HTR-8/SVneo (cell line): ENCODE measurements at places on chromosomes 11 and 22.

DNA sequence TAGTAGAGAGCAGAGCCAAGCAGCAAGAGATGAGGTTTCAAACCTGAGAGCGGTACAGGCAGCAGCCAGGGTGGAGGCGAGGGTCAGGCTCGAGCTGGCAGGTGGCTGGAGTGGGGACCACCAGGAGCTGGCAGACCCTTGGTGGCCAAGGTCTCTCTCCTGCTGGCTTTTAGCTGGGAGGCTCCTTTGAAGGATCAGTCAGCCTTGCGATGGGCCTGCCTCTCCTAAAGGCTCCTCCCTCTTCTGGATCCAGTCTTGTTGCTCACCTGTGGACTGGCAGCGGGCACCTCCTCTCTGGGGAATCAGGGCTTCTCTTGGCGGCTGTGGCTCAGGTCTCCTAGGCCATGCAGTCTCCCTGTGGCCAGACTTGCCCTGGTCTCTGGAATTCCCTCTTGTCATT, 24.8 kb downstream of the TPST2 start:
- no peak for DNase-seq

DNA sequence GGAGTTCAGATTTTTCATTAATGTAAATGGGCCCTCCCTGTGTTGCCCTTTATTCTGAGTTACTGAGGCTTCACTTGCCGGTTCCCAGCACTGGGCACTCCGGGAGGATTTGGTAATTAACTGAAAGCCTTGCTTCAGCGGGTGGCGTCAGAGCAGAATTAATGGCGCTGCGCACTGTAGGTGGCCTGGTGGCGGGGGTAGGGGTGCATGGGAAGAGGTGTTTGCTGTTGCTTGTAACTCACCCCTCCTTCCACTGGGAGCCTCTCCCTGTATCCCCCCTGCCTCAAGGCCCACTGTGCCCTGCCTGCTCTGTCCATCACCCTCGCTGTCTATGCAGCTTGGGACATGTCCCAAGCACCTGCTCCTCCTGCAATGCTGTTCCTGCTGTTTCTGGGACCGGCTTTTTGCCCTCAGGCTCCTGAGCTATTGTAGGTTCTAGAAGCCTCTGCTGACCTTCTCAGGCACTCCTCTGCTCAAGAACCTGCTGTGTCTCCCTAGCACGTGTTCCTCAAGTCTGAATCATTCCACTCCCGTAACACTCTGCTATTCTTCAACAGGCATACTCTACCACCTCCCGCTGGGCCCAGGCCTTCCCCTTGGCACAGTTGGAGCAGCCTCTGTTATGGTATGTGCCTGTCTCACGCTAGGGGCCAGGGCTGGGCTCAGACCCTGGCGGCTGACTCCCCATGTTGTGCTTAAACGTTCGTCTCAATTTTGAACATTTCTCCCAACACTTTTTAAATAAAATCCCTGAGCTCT, 24.4 kb downstream of the ARHGAP8 start:
- no peak for DNase-seq

GRCh38 chr11:35541621-35542375, 16.4 kb upstream of the PAMR1 start:
- no peak for DNase-seq

DNA sequence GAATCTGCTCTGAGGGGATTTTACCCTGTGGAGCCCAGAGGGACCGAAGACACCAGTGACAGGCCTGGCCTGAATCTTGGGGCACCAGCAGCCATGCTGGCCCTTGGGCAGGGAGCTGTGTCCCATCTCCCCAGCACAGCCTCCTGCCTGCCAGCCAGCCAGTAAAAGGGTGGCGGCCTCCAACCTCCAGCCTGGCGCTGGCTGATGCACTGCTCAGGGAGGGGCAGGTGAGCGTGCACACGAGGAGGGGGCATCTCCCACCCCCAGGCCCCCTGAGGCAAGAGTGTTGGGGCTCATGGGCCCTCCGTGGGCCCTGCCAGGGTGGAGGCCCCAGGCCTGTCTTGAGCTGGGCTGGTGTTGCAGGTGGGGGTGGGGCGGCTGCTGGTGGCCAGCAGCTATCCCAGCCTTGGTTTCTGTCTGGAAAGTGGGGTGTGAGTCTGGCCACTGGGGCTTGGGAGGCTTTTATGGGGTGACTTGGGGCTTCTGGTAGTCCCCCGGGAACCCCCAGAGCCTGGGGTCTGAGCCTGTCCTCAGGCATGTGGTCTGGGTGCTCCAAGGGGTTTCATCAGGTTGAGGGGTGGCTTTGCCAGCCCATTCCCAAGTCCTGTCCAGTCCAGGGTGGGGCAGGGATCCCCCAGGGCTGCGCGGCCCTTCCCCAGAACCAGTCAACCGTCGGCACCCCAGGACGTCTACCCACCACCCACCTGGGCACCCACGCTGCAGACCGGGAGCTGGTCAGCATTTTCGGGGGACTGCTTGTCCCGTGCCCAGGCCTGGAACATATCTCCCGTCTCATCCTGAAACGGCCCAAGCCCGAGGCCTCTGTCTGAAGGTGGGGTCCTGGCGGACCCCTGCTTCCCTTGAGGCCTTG, 17.8 kb downstream of the TSPAN4 start:
- DNase-seq, result no peak

- no peak for DNase-seq
Measured at GRCh38 chr11:46617972-46618314, 590 bp downstream of the ATG13 start.

GRCh38 chr11:46345131-46345597, 2.1 kb upstream of the DGKZ start:
- DNase-seq, result no peak

GRCh38 chr22:28597665-28598064, 82.0 kb downstream of the TTC28 start:
- DNase-seq, result no peak

- DNase-seq, result no peak
Measured at GRCh38 chr11:40370821-40371616, 1088.4 kb downstream of the LRRC4C start.

DNA sequence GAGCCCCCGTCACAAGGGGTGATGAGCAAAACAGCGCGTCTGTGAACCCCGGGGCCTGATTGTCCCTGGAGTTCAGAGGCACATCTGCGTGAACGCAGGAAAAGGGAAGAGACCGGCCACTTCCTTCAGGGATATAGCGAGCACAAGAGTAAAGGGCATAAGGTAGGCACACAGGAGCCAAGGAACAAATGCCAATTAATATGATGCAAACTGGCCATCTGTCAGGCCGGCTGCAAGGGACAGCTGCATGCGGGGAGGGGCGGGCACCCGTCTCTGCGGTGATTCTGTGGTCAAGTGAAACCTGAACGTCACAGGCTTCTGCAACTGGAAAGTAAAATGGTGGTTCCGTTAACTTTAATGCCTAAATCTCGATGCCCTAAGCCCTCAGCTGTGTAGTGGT, 64.7 kb downstream of the TRIM29 start:
- DNase-seq, result no peak

DNA sequence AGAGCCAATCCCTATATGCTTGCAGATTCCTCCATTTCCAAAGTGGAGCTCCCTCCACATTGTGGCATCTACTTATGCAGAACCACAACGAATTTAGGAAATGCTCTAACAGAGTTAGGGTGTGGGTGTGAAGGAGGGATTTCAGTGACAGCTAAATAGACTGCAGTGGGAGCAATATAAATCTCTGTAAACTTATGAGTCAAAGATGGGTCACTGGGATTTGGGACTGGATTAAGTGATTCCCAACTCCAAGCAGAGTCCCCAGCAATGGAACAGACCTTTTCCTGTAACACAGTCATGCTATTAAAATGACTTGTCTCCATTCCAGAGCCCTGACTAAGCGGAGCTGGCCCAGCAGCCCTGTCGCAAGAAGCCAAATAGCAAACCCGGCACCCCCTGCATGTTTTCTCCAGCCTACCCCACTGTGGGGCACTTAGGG, 36.6 kb downstream of the RPL27A start:
- peak; percentile 79 for DNase-seq

- no peak for DNase-seq
Measured at GRCh38 chr11:1665313-1665712, 31.7 kb upstream of the KRTAP5-6 start.

GRCh38 chr11:132718711-132719671, 813.3 kb downstream of the OPCML start:
- no peak for DNase-seq

GRCh38 chr22:46776876-46777608, 14.6 kb downstream of the TBC1D22A start:
- no peak for DNase-seq

- DNase-seq, result peak; percentile 11
Measured at GRCh38 chr22:46297151-46297812, 612 bp downstream of the GTSE1 start.

DNA sequence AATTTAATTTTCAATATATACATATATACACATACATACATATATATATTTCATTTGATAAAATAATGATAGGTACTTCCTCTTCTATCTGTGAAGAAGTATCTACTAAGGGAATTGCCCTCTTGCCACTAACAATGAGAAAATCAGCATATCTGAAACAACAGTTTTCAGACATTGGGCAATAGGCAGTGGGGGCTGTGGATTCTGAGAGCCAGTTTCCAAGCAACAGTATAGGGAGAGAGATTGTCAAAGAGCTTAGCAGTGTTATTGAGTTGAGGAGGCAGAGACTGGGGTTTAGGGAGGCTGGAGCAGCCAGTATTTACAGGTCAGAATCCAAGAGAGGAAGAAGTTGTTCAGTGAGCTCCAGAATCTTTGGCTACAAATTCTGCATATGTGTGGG, 119.3 kb downstream of the ARFGAP2 start:
- DNase-seq, result no peak

GRCh38 chr11:104422324-104422944, 258.5 kb upstream of the PDGFD start:
- DNase-seq, result no peak

DNA sequence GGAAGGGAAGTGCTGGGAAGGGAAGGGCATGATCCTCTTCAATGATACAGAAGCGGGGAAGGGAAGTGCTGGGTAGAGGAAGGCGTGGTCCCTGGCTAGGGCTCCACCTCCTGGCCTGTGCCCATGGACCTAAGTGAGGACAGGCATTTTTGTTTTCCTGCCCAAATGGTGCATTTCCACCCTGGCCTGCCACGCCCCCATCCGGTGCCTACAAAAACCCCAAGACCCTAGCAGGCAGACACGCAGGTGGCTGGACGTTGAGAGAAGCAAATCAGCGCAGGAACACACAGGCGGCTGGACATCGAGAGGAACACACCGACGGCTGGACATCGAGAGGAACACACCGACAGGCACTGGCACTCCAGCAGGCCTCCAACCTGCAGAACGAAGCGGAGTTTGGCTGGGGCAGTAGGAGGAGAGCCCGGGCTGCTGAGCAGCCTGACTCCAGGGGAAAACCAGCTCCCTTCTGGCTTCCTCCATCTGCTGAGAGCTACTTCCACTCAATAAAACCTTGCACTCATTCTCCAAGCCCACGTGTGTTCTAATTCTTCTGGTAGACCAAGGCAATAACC, 628.3 kb downstream of the BUD13 start:
- DNase-seq, result no peak

DNA sequence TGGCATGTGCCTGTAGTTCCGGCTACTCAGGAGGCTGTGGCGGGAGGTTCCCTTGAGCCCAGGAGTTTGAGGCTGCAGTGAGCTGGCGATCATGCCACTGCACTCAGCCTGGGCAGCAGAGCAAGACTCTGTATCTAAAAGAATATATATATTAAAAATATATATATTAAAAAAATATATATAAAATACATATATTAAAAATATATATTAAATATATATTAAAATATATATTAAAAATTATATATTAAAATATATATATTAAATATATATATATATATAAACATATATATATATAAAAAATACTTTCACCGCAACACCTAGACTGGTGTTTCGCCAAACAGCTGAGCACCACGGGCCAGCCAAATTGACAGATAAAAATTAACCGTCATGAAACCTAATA, 8.8 kb downstream of the TTC38 start:
- DNase-seq, result no peak

- DNase-seq, result no peak
Measured at GRCh38 chr22:17999851-18000250, 24.5 kb downstream of the MICAL3 start.

DNA sequence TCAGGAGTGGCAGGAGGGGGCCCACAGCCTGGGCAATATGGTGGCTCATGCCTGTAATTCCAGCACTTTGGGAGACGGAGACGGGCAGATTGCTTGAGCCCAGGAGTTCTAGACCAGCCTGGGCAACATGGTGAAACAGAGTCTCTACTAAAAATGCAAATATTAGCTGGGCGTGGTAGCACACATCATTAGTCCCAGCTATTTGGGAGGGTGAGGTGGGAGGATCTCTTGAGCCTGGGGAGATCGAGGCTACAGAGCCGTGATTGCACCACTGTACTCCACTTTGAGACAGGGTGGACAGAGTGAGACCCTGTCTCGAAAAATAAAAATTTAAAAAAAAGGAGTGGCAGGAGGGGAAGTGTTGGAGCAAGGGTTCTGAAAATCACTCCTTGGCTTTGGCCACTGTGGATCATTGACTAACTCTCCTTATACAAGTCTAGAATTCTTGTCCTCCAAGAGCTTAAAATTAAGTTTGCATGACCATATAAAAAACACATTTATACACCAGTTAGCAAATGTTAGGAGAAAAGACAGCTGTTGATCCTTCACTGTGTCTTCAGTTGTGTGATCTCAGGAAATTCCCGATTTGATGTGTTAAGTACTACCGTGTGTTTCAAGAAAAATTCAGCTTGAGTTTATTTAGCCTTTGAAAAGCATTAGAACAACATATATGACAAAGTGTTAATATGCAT, 2.3 kb upstream of the WEE1 start:
- no peak for DNase-seq

DNA sequence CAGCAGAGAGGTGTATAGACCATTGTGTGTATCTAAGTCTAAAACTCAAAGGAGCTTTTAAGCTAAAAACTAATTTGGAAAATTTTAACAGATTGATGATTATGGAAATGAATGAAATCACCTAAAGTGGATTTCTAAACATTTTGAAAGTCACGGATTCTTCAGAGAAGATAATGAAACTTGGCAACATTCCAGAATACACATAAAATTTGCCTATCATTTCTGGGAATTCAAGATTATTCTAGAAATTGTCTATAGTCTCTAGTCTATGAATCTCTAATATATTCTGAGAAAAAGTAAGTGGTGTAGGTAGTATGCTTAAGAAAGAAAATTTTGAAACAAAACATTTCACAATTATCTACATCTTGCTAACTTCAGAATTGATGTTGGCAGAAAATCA, 1117.9 kb upstream of the CNTN5 start:
- no peak for DNase-seq

DNA sequence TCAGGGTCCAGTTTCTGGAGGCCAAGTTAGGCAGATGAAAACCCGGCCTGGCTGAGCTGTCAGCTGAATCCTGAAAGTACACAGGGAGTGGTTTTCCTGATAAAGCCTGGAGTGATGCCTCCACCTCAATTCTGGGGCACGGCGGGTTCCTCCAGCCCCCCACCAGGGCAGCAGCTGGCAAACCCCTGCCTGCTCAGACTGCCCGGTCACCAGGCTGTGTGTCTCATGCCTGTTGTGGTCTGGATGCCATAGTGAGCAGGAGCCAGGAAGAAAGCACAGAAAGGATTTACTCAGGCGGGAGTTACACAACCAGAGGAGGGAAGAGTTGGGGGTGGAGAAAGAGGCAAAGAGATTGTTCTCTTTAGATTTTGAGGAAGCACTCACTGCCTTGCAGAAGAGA, 119.9 kb upstream of the RASSF10 start:
- no peak for DNase-seq

- no peak for DNase-seq
Measured at GRCh38 chr22:38570779-38571364, 889 bp upstream of the DMC1 start.

GRCh38 chr22:21665047-21665851, 563 bp upstream of the PPIL2 start:
- no peak for DNase-seq
